Heart left ventricle (tissue), 16 donors: ENCODE measurements at places on chromosomes 1 and 21. TPM values are rescaled to one million over a fixed set of nuclear protein-coding genes. Genes with fewer than 3 reads are reported as not detected.
A peak's percentile ranks its signal among the peaks of the same experiment; 100 is the strongest.

- peak overlapping the region; percentile 73 for H3K27ac ChIP-seq
- H3K4me1 ChIP-seq = peaks cover 35% of the 10 kb centered on the region
- H3K4me3 ChIP-seq = no peak overlapping the region
- peaks cover 40% of the 10 kb centered on the region for H3K36me3 ChIP-seq
These were observed 27.2 kb downstream of the CD34 start for GRCh38 chr1:207883660-207884250.

The SPRR2G gene
- not detected for total RNA-seq

DNA sequence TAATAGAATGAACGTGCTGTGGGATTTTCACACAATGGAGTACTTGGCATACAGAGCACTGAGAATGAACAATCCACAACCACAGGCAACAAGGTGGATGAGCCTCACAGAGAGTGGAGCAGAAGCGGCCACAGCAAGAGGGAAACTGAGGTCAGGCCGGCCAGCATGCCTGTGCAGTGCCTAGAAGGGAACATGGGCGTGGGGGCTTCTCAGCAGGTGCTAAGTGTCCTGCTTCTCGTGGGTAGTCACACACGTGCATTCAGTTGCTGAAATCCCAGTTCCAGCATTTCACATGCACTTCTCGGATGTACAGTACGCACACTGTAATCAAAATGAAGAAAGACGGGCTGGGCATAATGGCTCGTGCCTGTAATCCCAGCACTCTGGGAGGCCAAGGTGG, 33.1 kb downstream of the WDR4 start:
- DNase-seq = no peak
- H3K4me1 ChIP-seq = peaks cover 11% of the 10 kb centered on the region
- peaks cover 52% of the 10 kb centered on the region for H3K36me3 ChIP-seq
- H3K4me3 ChIP-seq = no peak overlapping the region
- no peak overlapping the region for H3K27ac ChIP-seq

DNA sequence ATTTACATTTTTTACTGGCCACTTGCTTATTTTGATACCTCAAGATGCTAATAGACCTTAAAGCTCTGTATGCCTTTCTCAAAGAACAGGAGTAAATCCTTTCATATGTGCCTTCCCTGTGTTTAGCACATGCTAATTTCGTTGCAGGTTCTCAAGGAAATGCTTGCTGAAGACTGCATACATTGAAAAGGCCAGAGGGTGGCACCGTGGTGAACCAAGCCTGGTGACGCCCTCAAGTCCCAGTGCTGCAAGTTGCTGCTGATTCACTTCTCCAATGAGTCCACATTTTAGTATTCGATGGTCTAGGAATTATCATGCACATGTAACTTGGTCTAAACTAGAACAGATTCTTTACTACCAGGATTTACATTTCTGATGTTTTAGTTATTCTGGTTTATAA, 94.1 kb downstream of the CLDN17 start:
- H3K4me1 ChIP-seq = no peaks in the 10 kb centered on the region
- no peak overlapping the region for H3K4me3 ChIP-seq
- DNase-seq = no peak

The SDHC gene
- 390 TPM for total RNA-seq

The MEX3A gene
- 0.41 TPM for total RNA-seq

The VASH2 gene
- 0.48 TPM for total RNA-seq

The SYT11 gene
- 10.7 TPM for total RNA-seq

DNA sequence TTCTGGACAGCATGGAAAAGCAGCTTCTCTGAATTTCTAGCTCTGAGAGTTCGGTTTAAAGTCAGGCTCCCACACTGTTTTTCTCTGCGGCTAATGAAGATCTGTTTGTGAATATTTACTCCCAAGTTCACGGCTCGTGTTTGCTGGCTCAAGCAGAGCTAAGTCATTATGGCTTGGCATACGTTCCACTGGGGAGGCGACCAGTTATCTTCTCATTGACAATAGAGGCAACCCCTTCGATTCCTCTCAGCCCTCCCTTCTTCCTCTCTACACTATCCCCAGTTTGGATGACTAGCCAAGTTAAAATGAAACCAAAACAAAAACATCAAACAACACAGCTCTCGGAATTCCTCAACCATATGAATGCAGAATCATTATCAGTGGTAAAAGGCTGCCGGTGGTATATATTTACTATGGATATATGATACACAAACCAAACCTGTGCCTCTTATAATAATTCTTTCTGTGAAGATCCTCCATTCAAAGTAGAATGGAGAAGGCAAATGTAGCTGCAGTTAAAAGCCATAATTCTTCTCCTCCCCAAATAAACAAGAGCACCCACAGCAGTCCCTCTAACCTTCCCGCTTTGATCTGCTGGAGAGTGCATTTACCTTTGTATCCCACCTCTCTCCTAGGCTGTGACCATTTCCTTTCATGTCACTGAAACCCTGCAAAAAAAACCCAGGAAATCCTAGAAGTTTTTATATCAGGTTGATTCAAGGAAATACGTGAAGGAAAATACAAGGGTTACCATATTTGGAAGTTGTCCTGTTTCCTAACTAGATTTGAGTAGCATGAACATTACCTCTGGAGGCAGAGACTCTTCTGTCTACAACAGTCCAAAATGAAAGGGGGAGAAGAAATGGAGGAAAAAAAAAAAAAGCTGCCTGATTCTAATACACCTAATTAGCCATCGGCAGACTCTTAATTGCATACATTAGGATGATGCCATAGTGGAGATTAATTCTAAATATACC, 108.3 kb upstream of the USH2A start:
- no peaks in the 10 kb centered on the region for H3K36me3 ChIP-seq
- DNase-seq = no peak
- H3K4me3 ChIP-seq = peak overlapping the region; percentile 54
- no peaks in the 10 kb centered on the region for H3K27me3 ChIP-seq

DNA sequence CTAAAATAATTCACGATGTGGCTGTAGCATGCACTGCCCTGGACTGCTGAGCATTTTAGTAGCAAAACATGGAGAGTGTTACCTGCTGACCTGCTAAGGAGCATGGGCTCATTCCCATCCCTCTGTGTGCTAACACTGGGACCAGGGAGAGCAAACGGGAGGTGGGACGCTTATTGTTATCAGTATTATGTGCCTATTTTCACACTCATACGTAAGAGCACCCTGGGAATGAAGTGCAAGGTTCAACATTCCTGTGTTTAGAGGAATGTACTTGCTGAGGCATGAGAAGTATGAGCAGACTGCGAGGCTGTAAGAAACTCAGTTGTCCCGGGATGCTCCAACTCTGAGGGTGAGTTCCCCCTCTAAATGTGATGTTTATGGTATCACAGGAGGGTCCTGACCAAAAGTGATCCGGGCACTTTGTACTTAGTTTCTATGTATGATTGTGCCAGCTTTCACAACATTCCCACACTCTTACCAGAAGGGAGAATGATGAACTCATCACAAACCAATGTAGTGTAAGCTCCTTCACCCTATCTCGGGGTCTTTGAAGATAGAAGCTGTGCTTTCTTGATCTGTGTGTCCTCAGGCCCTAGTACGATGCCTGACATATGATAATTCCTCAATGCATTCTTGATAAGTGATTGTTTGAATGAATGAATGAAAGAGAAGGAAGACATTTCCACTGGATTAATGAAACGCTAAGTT, 164.8 kb downstream of the KCNJ6 start:
- no peak for DNase-seq
- H3K4me3 ChIP-seq = no peak overlapping the region
- H3K36me3 ChIP-seq = no peaks in the 10 kb centered on the region
- H3K4me1 ChIP-seq = no peaks in the 10 kb centered on the region
- H3K27ac ChIP-seq = no peak overlapping the region
- H3K27me3 ChIP-seq = no peaks in the 10 kb centered on the region

DNA sequence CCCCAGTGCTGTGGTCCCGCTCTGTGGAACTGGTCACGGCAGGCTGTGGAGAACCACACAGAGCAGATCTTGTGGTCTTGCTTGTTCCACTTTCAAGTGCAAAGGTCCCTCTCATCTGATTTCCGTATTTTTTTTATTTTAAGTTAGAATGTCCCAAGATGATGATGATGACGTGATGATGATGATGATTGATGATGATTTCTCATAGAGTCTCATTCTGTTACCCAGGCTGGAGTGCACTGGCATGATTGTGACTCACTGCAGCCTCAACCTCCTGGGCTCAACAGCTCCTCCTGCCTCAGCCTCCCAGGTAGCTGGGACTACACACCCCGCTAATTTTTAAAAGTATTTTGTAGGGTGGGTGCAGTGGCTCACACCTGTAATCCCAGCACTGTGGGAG, 12.2 kb downstream of the EVA1C start:
- no peak overlapping the region for H3K4me3 ChIP-seq
- no peak overlapping the region for H3K27ac ChIP-seq
- H3K27me3 ChIP-seq = no peaks in the 10 kb centered on the region
- no peaks in the 10 kb centered on the region for H3K36me3 ChIP-seq
- no peaks in the 10 kb centered on the region for H3K4me1 ChIP-seq

The ADGRL2 gene
- total RNA-seq = 73.6 TPM

GRCh38 chr1:23957096-23957495, 2.5 kb upstream of the PNRC2 start:
- peak overlapping the region; percentile 60 for H3K27ac ChIP-seq
- no peaks in the 10 kb centered on the region for H3K36me3 ChIP-seq
- no peak overlapping the region for H3K4me3 ChIP-seq
- DNase-seq = no peak

DNA sequence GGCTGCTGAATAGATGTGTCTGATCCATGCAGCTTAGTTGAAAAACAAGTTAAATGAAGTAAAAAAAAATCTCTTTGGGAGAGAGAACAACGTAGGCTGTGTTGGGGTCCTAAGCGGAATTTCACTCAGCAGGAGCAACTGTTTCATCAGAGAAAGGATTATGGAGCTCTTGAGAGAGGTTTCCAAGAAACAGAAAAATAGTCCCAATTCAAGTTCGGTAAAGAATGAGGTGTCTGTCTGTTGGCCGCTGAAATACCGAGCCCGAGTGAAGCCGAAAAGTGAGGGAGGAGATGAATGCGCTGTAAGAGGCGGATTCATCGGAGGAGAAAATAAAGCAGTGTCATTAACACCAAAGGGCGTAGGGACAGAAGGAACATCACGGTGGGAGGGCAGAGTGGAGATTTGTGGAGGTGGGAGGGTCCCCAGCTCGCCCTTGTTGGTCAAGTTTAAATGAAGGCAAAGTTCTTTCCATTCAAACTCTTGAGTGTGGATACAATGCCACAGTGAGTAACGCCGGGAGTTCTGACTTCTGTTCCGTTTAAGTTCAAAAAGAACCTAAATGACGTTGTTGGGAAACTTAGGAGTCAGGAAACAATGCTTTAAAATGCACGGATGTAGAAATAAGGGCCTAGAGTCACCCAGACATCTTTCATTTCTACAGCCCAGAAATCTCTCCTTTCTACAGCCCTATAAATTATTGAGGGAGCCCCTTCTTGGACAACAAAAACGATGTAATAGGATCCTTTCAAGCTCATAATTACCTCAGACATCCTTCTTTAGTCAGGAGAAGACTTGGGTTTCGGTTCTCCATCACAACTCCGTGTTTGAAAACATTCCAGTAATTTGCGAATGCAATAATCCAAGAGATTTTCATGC, 15.6 kb upstream of the SLC45A1 start:
- DNase-seq = no peak
- H3K36me3 ChIP-seq = no peaks in the 10 kb centered on the region
- H3K4me1 ChIP-seq = peaks cover 7% of the 10 kb centered on the region
- no peak overlapping the region for H3K4me3 ChIP-seq
- no peaks in the 10 kb centered on the region for H3K27me3 ChIP-seq

The FOXO6 gene
- total RNA-seq = 3.1 TPM

The S100A5 gene
- not detected for total RNA-seq

DNA sequence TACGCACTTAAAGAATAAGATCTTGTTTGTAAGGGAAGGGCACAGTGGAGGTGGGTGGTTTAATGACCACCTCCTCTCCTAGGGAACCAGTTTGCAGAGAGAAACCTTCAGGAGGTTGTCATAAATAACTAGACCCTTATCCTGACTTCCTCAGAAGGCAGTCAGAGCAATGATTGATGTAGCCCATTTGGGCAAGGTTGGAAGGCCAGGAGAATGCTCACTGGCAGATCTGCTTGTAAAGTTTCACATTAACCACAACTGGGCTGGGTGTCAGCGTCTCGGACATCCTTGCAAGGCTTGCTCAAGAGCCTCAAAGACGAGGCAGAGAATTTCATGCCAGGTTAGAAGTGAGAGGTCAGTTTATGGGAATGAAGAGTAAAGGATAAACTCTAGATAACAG, 87.6 kb upstream of the TRABD2B start:
- H3K27me3 ChIP-seq = peaks cover under 1% of the 10 kb centered on the region
- no peaks in the 10 kb centered on the region for H3K36me3 ChIP-seq
- no peak overlapping the region for H3K4me3 ChIP-seq
- no peak for DNase-seq
- no peak overlapping the region for H3K27ac ChIP-seq

DNA sequence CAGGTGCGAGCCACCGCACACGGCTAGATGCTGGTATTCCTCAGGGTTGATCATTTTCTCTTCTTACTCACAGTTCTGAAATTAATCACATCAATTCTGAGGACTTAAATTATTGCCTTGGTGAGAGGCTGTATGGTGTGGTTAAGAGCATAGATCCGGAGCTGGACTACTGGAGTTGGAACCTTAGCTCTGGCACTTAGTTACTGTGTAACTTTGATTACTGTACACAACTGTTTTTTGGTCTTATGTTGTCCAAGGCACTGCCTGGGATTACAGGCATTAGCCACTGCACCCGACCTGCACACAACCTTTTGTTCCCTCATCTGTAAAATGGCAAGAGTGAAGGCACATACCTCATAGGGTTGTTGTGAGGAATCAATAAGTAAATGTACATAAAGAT, 25.6 kb upstream of the THRAP3 start:
- H3K4me3 ChIP-seq = no peak overlapping the region
- H3K27ac ChIP-seq = no peak overlapping the region
- no peak for DNase-seq
- no peaks in the 10 kb centered on the region for H3K36me3 ChIP-seq
- no peaks in the 10 kb centered on the region for H3K27me3 ChIP-seq

DNA sequence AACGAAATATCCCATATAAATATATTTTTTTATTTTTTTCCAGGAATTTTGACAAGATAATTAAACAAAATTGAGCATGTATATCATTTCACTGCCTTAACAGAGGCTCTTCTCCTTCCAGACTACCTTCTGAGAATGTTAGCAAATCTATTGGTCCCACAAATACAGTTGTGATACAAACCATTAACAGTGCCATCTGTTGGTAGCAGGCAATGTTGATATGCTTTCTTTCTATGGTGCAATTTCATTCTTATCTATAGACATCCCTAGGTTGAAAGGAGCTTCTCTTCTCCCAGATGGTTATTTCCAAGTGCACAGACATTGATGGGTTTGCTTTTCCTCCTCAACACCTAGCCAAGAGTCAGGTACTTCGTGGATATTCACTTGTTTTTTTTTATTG, 303.6 kb downstream of the USH2A start:
- H3K4me3 ChIP-seq = no peak overlapping the region
- H3K4me1 ChIP-seq = no peaks in the 10 kb centered on the region
- DNase-seq = no peak
- H3K27ac ChIP-seq = no peak overlapping the region
- no peaks in the 10 kb centered on the region for H3K36me3 ChIP-seq

GRCh38 chr1:172556461-172556860, 23.5 kb downstream of the SUCO start:
- no peak overlapping the region for H3K27ac ChIP-seq
- no peaks in the 10 kb centered on the region for H3K4me1 ChIP-seq
- DNase-seq = no peak
- no peak overlapping the region for H3K4me3 ChIP-seq

- H3K4me3 ChIP-seq = no peak overlapping the region
- DNase-seq = no peak
- no peaks in the 10 kb centered on the region for H3K4me1 ChIP-seq
- no peak overlapping the region for H3K27ac ChIP-seq
These were observed 49.5 kb downstream of the CHML start for GRCh38 chr1:241590719-241591118.
